Temporal lobe (tissue), 4 donors: ENCODE measurements at places on chromosomes 1 and 21. TPM values are rescaled to one million over a fixed set of nuclear protein-coding genes. Genes with fewer than 3 reads are reported as not detected.

REN gene
- total RNA-seq = not detected

RIIAD1 gene
- total RNA-seq = 15.2 TPM

TMEM82 gene
- not detected for total RNA-seq

MARCKSL1 gene
- 355 TPM for total RNA-seq

ZNF683 gene
- not detected for total RNA-seq

ALX3 gene
- not detected for total RNA-seq

GJA9 gene
- not detected for total RNA-seq

NBPF19 gene
- total RNA-seq = 8.1 TPM

WNT2B gene
- total RNA-seq = 1.5 TPM

COL8A2 gene
- total RNA-seq = 0.98 TPM

OR2T2 gene
- total RNA-seq = not detected

NBPF14 gene
- total RNA-seq = 7.6 TPM

TNFSF4 gene
- total RNA-seq = 0.74 TPM

CFAP74 gene
- 0.25 TPM for total RNA-seq

ZBTB18 gene
- 364 TPM for total RNA-seq

MYOM3 gene
- total RNA-seq = under 0.01 TPM

INSRR gene
- total RNA-seq = 0.25 TPM

USF1 gene
- 87.0 TPM for total RNA-seq
